ENCODE measurements at places on chromosomes 3 and 15. TPM values are rescaled to one million over a fixed set of nuclear protein-coding genes. Genes with fewer than 3 reads are reported as not detected.
A peak's percentile ranks its signal among the peaks of the same experiment; 100 is the strongest.

DNA sequence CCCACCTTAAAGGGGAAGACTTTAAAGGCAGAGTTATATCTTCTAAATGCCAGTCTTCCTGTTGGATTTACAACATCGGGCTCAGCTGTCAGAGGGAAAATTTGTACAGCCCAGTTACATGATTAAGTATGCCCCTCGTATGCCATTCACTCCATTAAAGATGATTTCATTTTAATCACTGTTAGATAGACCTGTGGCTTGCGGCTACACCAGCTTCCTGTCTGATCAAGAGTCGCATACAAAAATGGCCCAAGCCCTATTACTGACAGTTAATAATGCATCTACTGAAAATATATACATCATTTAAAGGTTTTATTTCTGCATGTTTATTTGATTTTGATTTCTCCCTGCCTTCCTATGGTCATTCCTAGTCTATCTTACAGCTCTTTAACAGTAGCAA is 7.1 kb downstream of the EIF4E3 start:
- H3K27me3 ChIP-seq, result peaks cover 8% of the 10 kb centered on the region
- no peaks in the 10 kb centered on the region for H3K4me1 ChIP-seq
- no peaks in the 10 kb centered on the region for H3K36me3 ChIP-seq
- no peak overlapping the region for H3K27ac ChIP-seq
- DNase-seq, result no peak

DNA sequence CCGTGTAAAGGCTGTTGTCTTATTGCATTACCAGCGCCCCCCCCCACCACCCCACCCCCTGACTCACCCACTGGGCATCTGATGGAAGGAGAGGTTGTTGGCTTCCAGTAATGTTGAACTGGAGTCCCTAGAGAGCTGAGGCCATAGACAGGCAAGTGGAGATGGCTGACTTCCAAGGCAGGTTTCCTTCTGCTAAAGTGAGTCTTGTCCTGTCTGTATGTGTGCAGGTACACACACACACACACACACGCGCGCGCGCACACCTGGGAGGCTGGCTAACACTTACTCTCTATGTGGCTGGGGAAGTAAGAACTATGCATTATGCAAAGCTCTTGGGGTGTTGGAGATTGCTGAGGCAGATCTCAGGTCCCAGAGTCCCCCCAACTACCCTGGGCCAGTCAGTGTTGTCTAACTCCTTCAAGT is 1.6 kb upstream of the KY start:
- no peaks in the 10 kb centered on the region for H3K36me3 ChIP-seq
- no peak overlapping the region for H3K4me3 ChIP-seq
- peak; percentile 87 for DNase-seq
- H3K27ac ChIP-seq, result no peak overlapping the region
- H3K27me3 ChIP-seq, result no peaks in the 10 kb centered on the region

GRCh38 chr3:151567477-151567876 is 106.6 kb upstream of the IGSF10 start:
- H3K36me3 ChIP-seq, result no peaks in the 10 kb centered on the region
- no peak for DNase-seq
- no peaks in the 10 kb centered on the region for H3K4me1 ChIP-seq
- H3K27ac ChIP-seq, result no peak overlapping the region
- no peaks in the 10 kb centered on the region for H3K27me3 ChIP-seq

DNA sequence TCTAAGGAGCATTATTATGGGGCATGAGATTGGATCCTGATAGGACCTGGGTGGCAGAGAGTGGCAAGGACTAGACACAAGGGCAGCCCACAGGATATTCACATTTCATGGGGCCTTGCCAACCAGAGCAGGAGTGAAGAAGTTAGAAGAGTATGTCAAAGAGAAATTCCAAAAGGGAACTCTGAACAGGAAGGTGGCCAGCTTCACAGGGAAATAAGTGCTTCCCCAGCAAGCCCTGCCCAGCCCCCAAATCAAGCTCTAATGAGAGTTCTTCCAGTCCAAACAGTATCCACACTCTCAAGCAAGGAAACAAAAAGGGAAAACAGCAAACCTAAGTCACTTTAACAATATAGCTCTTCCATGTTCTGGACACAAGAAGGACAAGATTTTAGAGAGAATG is 130.2 kb upstream of the COL8A1 start:
- H3K27ac ChIP-seq, result no peak overlapping the region
- no peaks in the 10 kb centered on the region for H3K36me3 ChIP-seq
- H3K4me1 ChIP-seq, result peaks cover 52% of the 10 kb centered on the region
- no peak overlapping the region for H3K4me3 ChIP-seq
- DNase-seq, result no peak

DNA sequence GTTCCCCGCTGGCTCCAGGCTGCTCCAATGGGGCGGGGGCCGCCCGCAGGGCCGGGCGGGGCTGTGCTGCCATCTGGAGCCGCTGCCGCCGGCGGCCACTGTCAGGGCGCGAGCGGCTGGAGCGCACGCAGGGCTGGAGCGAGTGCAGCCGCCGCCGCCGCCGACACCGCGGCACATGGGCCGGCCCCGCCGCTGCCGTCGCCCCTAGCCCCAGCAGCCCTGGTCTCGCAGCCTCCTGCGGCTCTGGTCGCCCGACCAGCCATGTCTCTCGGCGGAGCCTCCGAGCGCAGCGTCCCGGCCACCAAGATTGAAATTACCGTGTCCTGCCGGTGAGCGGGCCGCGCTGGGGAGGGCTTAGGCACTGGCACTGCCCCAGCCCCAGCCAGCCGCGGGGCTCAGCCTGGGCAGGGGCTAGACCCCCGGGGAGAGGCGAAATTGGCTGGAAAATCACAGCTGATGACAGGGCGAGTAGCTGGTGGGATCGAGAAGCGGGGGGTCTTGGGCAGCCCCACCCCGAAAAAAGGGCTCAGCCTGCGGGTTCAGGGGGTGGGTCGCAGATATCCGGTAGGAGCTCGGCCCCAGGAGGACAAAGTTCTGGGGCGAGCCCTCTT is at the start of gene CPNE9:
CPNE9 (plus strand) TSS at position 98 of the 611 bp plus-strand sequence; CDS start at position 262, 164 bp downstream.
- peak; percentile 32 for DNase-seq
- no peaks in the 10 kb centered on the region for H3K36me3 ChIP-seq
- H3K4me3 ChIP-seq, result peak within 1 kb of the TSS; percentile 58
- no peak within 1 kb of the TSS for H3K27ac ChIP-seq

- no peaks in the 10 kb centered on the region for H3K27me3 ChIP-seq
- peak overlapping the region; percentile 53 for H3K27ac ChIP-seq
- DNase-seq, result peak; percentile 72
- no peak overlapping the region for H3K4me3 ChIP-seq
- no peaks in the 10 kb centered on the region for H3K36me3 ChIP-seq
- H3K4me1 ChIP-seq, result peaks cover 66% of the 10 kb centered on the region
Observed at GRCh38 chr3:48018841-48019240, 2.6 kb upstream of the MAP4 start.

DNA sequence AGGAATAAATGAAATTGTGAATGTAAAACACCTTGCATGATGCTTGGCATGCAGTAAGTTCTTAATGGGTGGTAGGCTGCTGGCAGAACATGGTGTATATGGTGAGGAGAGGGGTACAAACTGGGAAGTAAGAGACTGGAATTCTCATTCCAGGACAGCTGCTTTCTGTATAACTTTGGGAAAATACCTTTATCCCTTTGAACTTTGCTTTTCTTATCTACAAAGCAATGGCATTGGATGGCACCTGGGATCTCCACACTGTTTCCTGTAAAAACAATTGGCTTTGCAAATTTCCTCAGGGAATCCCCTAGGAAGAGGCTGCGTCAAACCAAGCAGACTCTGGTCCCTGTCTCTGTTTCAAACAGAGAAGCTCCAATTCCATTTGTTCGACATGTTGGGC is 100.7 kb upstream of the SLC4A7 start:
- H3K36me3 ChIP-seq, result no peaks in the 10 kb centered on the region
- H3K4me1 ChIP-seq, result peaks cover 9% of the 10 kb centered on the region
- no peak overlapping the region for H3K4me3 ChIP-seq
- DNase-seq, result no peak

GRCh38 chr3:3125977-3126376 is 763 bp upstream of the TRNT1 start:
- no peak for DNase-seq
- peaks cover 16% of the 10 kb centered on the region for H3K36me3 ChIP-seq
- H3K27ac ChIP-seq, result peak overlapping the region; percentile 89
- peak overlapping the region; percentile 86 for H3K4me3 ChIP-seq
- peaks cover 7% of the 10 kb centered on the region for H3K4me1 ChIP-seq

GRCh38 chr3:27358372-27358771 is 10.8 kb downstream of the NEK10 start:
- DNase-seq, result no peak
- no peaks in the 10 kb centered on the region for H3K36me3 ChIP-seq
- H3K27ac ChIP-seq, result no peak overlapping the region

DNA sequence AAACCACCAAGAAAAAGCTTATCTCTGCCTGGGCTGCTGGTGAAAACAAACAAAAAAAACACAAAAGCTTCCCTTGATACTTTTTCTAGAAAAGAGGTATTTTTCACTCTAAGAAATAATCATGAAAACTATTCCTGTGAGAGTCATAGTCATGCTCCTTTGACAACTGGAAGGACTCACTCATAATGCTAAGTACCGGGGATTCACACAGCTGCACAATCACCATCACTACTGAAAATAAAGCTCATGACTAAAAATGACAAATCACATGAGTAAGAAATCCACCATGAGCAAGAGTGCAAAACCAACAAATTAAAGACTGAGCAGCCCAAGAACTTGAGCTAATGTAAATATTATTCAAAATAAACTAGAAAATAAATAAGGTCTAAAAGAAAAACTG is 10.6 kb upstream of the POU1F1 start:
- H3K4me3 ChIP-seq, result no peak overlapping the region
- DNase-seq, result peak; percentile 79
- H3K4me1 ChIP-seq, result peaks cover 8% of the 10 kb centered on the region

- H3K27ac ChIP-seq, result no peak overlapping the region
- 0 out of 2 replicates have a peak, but pooled peaks cover 7% of the 10 kb centered on the region for H3K4me1 ChIP-seq
- no peaks in the 10 kb centered on the region for H3K36me3 ChIP-seq
- H3K4me3 ChIP-seq, result no peak overlapping the region
- DNase-seq, result no peak
Observed at GRCh38 chr3:170534227-170534626, 51.6 kb downstream of the SLC7A14 start.

- DNase-seq, result no peak
- H3K27me3 ChIP-seq, result no peaks in the 10 kb centered on the region
- peaks cover 4% of the 10 kb centered on the region for H3K36me3 ChIP-seq
- no peak overlapping the region for H3K4me3 ChIP-seq
Observed at GRCh38 chr3:11574981-11575669, 68.6 kb downstream of the VGLL4 start.

GRCh38 chr15:39529457-39529856 is 51.4 kb upstream of the THBS1 start:
- no peaks in the 10 kb centered on the region for H3K4me1 ChIP-seq
- no peaks in the 10 kb centered on the region for H3K27me3 ChIP-seq
- H3K27ac ChIP-seq, result no peak overlapping the region
- DNase-seq, result no peak

DNA sequence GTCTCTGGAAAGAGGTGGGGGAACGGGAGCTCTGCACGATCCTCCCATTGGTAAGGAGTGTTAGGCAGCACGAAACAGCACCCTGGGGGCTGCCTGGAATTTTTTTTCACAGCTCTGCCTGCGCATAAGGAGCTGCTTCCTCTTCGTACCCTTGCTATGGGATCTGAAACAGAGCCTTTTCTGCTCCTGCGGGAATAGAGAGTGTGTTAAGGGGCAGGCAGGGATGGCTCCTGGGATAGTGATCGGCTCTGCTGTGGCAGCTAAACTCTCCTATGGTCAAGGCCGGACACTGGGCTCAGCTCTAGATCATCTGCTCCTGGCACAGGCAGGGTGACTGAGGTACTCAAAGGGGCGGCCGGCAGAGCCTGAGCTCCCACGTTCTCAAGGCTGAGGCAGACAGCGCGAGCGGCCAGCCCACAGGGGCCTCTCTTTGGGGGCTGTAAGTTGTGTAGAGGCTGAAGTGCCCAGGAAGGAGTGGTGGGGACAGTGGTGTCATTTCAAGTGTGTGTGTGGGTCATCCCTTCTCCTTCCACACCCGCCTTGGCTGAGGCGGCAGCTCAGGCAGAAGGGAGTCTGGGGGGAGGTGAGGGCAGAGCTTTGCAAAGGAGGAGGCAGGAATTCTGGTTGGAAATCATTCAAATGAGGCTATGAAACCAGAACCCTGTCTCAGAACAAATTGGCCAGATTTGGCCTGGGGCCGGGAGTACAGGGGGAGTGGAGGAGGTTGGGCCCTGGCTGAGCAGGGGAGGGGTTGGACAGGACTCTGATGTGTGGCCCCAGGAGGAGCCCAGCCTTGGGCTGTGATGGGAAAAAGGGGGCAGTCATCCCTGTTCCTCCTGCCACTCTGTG is 31.0 kb downstream of the EPHB3 start:
- DNase-seq, result no peak
- no peaks in the 10 kb centered on the region for H3K27me3 ChIP-seq
- no peaks in the 10 kb centered on the region for H3K36me3 ChIP-seq
- H3K4me1 ChIP-seq, result no peaks in the 10 kb centered on the region
- H3K4me3 ChIP-seq, result no peak overlapping the region

DNA sequence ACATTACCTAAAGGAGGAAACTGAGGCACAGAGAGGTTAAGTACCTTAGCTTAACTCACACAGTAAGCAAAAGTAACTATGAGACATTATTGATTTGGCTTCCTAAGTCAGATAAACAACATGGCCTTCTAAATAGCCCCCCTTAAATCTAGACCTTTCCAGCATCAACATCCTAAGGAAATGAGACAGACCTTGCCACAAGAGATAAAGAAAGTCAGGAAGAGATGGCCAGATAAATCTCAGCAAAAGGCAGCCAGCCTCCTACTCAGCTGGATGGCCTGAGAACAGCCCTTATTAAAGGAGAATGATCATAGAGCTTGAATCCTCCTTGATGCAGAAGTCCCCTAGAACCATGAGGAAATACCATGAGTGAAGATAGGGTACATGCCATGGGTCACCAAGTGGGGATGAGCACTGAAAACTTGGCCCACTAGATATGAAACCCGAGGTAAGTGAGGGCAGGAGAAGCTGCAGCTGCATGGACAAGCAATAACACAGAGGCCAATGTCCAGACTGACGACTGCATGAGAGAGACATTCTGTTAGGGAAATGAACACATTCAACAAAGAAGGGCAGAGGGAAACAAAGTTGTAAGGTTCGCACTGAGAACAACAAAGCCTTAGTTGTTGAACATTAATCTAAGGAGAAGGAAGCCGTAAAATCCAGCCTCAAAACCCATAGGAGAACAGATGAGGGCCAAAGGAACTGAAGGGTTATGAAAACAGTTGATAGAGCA is 69.6 kb downstream of the ZIC4 start:
- no peak for DNase-seq
- H3K4me3 ChIP-seq, result no peak overlapping the region
- H3K4me1 ChIP-seq, result peaks cover 7% of the 10 kb centered on the region
- no peaks in the 10 kb centered on the region for H3K36me3 ChIP-seq

DNA sequence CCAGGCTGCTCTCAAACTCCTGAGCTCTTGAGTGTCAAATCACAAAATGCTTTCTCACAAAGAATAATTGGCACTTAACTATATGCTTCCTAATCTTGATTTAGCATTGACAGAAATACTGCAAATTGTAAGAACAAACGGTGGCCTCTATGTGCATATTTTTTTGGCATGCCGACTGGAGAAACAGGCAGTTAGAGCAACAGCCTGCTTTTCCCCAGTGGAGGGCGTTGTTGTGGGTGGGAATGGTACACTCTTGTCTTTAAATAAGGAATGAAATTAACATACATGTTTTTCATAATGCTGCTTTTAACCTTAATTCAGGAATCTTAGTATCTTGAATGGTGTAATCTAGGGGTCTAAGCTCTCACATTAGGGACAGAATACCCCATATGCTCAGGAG is 31.1 kb upstream of the SV2B start:
- H3K27me3 ChIP-seq, result no peaks in the 10 kb centered on the region
- DNase-seq, result no peak
- H3K4me3 ChIP-seq, result no peak overlapping the region
- H3K36me3 ChIP-seq, result no peaks in the 10 kb centered on the region
- H3K4me1 ChIP-seq, result no peaks in the 10 kb centered on the region
- no peak overlapping the region for H3K27ac ChIP-seq

SMAD6 gene
- 24.0 TPM for total RNA-seq

THBS1 gene
- 7,697 TPM for total RNA-seq

MYO5A gene
- 30.6 TPM for total RNA-seq

ANKUB1 gene
- total RNA-seq, result not detected

All from GM23248 (cell line).